Glomerular endothelial cell (primary cell): ENCODE measurements at places on chromosomes 16 and 17.

DNA sequence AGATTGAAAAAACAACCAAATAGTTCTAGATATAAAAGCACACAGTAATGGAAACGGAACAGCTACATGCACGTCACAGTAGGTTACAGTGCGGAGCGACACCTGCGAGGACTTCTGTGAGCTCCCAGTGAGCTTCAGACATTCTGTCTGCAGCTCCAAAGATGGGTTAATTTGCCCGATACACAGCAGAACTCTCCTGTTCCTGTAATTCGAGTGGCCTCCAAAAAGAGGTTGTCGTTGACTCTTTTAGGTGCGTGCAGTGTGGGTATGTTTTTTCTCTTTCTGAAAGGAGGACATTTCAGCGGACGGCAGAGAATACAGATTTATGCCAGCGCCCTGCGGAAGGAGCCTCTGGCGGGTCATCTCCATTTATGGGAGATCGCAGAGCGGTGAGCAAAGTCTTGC is 2.9 kb downstream of the OR1F1 start:
- DNase-seq, result no peak

DNA sequence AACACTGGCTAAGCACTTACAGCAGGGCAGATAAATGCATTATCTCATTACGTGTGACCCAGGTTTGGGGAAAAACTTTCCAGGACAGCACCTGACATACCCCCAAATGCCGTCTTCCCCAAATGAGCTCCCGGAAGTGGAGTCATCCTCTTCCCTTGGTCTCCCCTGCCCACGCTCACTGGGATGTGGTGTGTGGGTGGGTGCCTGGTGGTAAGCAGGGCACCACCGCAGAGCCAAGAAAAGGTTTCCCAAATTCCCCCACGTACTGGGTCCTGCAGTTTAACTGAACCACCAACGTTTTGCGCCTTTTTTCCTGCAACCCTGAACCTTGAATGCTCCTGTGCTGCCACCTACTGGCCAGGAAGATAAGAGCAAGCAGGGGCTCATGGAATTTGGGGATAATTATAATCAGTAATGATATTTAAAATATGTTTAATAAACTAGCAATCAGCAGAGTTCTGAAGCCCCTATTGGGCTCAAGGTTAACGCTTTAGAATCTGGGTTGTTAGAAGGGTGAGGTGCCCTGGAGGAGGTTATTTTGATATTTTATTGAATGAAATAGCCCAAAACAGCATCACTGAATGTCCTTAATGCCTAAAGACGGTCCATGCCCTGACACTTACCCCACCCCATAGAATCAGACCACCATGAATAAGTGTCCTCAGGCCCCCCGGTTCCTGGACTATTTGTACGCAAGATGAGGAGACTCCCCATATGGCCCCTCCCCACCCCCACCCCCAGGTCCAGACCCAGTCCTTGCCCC is 8.0 kb downstream of the SPPL2C start:
- peak; percentile 14 for DNase-seq

GRCh38 chr17:6099492-6099891 is 29.3 kb downstream of the WSCD1 start:
- DNase-seq, result no peak

DNA sequence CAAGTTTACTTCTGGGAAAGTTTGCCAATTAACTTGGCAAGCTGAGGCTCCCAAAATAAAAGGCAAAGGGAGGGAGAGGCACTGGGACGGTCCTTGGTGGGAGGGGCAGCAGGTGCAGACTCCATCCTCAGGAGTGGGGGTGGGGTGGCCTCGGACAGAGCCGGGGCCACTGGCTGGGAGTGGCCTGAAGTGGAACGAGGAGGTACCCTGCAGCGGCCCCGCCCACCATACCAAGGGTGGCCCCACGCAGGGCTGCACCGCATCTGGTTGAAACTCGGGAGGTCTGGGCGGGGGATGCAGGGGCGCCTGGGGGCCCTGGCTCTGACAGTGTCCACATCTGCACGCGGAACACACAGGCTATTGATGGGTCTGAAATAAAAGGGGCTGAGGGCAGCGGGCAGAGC is 42.4 kb upstream of the SLC38A10 start:
- DNase-seq, result no peak

DNA sequence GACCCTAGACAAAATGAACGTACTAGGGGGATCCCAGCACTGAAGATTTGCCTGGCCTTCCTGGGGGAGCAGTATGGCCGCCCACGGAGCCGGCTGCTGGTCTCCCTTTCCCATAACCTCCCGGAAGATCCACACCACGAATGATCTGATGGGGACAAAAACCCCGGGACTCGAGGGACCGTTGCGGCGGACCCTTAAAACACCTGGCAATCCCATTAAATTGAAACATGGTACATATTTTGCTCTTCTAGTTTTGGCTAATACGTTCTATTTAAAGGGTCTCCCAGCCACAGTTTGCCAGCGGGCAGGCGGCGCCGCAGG is 45.2 kb upstream of the LCMT1 start:
- no peak for DNase-seq

GRCh38 chr16:57479976-57480753 is 6.1 kb downstream of the DOK4 start:
- no peak for DNase-seq

- no peak for DNase-seq
Observed at GRCh38 chr16:65681406-65681805, 559.5 kb upstream of the CDH11 start.

GRCh38 chr17:82887255-82888164 is 47.7 kb upstream of the ZNF750 start:
- DNase-seq, result no peak

DNA sequence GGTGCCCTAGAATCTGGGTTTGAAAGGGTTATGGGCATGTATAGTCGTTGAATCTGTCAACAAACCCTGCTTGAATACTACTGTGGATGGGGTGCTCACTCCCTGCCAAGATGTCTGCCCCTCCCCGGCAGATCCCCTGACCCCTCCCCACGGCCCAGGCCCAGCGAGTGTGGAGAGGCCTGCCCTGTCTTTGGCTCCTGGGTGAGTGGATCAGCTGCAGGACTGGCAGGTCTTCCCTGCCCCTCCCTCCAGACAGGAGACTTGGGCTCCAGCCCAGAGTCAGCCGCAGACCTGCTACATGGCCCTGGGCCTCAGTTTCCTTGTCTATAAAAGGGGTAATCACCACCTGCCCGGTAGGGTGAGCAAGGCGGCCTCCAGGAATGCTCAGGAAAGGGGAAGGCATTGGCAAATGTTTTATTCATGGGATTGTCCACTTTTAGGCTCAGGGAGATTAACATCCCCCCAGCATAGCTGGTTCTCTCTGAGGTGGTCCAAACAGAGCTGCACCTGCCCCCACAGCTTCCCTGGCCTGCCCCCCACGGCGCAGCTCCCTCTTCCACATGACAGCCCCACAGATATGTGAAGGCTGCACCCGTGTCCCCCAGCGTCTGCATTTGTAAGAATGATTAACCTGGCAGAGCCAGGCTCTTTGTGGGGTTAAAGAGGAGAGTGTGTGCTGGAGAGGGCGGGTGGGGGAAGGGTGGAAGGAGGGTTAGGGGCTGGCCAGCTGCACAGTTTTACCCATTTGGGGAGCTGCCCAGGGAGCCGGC is 18.5 kb upstream of the SPNS2 start:
- DNase-seq, result no peak

GRCh38 chr16:920051-920681 is 50.6 kb downstream of the LMF1 start:
- no peak for DNase-seq

- DNase-seq, result no peak
Observed at GRCh38 chr17:28105501-28105900, 63.0 kb downstream of the NLK start.

DNA sequence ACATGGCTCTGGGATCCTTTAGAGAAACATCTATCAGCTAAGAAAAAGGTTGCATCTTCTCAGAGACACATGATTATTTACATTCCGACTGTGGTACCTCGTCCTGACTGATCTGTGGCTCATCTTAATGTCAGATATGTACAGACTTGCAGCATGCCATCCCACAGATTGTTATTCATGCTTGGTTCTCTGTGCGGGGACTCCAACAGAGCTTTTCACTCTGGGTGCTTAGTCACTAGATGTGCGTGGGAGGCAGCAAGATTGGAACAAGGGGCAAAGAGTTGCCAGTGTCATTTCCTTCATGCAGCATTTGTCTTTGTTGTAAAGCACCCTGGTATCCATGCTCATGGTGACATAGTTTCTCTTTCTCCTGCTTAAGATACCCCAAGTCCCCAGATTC is 179.1 kb upstream of the CACNG5 start:
- DNase-seq, result no peak

GRCh38 chr17:75668489-75668888 is 1.4 kb downstream of the SAP30BP start:
- DNase-seq, result no peak

DNA sequence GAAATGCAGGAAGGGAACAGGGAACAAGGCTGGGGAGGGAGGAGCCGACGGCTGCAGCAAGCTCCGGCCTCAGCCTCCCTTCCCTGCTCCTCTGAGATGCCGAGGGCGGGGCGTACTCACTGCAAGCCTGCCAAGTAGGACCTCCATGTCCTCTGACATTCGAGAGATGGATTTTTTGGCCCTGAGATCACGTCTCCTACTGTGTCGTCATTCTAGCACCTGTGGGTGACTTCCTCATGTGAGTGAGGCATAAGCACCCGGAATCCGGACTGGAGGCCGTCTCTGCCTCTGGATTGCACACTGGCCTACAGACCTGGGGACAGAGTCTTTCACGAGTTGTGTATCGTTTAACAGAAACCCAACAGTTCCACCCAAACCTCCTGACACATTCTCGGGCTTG is 14.5 kb downstream of the MRM3 start:
- DNase-seq, result no peak

GRCh38 chr16:71853413-71853812 is 7.6 kb downstream of the ATXN1L start:
- no peak for DNase-seq

- no peak for DNase-seq
Observed at GRCh38 chr16:21638573-21638975, 13.8 kb downstream of the IGSF6 start.

DNA sequence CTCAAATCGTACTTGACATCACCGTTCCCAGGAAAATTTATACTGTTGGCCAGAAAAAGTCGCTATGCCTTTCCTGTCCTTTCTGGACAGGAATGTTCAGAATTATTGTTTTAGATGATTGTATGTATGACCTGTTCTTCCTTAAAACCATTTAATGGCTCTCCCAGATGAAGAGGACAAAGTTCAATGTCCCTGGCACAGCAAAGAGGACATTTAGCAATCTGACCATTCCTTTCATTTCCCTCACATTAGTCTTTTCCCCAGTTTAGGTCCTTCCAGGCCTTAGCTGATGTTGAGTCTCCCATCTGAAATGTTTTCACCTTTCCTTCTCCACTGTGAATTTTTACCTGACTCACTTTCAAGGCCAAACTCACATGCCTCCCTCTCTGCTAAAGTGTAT is 938.9 kb downstream of the CDH11 start:
- DNase-seq, result no peak

DNA sequence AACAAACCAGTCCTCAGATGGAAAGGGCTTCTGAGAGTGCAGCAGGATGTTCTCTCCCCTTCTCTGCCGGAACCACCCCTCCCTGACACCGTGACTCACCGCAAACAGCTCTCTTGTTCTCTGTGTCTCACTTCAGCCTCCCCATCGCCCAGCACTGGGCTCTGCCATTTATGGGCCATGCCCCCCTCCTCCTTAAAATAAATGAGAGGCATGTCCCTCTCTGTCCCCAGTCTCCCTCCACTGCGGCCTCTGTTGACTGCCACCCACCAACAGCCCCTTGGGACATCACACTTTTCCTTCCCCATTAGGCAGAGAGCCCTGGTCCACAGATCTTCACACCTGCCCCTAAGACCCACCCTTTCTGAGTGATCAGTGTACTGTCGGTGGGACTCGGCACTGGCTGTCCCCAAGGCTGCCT is 6.3 kb downstream of the CCDC102A start:
- peak; percentile 16 for DNase-seq

- no peak for DNase-seq
Observed at GRCh38 chr17:7019839-7020519, 2.9 kb upstream of the BCL6B start.

DNA sequence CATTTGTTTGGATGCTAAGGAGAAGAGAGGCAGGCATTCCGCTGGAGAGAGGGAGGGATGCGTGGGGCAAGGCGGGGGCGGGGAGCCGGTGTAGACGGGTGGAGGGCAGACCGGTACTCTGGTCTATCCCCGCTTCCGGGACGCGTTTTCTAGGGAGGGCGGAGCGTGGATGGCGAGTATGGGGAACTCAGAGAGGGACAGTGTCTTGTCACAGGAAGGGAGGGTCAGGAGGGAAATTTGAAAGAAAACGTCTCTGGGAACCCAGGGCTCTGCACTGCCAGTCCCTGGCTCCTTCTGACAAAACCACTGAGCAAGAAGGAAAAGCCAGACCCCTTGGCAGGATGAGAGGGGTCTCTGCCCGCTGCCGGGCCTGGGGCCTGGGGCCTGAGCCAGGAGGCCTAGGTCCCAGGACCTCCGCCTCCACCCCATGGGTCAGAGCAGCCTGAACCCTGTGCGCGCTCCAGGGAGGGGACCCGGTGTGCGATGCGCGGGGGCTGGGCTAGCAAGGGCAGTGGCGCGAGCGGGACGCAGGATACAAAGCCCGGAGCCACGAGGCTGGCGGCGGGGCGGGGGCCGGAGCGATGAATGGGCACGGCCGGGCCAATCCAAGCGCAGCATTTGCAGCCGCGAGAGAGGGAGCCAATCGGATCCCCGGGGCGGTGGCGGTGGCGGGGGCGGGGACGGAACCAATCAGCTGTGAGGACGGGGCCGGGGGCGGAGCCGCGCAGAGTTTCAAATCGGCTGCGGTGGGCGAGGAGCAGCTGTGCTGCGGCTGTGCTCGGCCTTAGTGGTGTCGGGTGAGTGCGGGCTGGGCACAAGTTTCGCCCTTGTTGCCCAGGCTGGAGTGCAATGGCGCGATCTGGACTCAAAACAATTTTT is at the start of gene PIMREG:
TSS of gene PIMREG (plus strand) at position 764 of the 879 bp plus-strand sequence. CDS start 656 bp downstream, outside the sequence.
- peak; percentile 10 for DNase-seq

- DNase-seq, result no peak
Observed at GRCh38 chr16:75105306-75106061, 11.1 kb downstream of the LDHD start.

GRCh38 chr17:81519284-81520020 is 6.9 kb upstream of the ACTG1 start:
- no peak for DNase-seq

GRCh38 chr17:28719021-28719433 is 758 bp upstream of the RPL23A start:
- no peak for DNase-seq

DNA sequence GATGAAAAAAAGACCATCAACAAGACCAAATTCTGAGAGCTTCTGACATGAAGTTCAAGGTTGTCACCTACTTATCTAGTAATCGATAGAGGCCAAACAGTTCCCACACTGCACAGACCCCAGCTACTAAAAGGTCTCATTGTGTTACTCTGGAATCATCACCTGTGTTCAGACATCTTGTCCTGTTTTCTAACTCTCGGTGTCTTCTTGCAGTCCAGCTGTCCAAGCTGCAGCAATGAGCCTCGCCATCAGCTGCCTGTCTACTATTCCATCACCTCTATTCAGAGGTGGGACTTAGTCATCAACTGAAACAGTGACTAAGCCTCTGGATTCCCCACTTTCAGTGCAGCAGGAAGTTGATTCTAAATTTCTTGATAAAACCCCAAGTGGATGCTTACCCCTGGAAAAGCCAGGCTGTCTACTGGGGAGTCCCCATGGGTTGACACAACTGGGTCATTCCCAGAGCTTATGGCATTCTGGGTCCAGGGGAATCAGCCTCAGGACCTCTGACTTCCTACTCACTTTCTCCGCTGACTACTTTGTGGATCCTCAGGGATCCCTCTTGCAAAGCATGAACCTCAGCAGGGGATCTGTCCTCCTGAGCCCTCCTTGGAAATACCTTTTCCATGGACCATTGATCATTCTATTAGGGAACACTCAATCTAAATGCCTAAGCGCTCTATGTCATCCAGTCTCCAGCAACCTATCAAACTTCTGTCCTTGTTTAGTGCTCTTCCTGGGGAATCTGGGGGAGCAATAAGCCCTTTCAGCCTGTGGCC is 46.5 kb downstream of the HNF1B start:
- DNase-seq, result no peak
